DMS 273 treated with DMSO at 0.1 percent for 48 hours (cell line): ENCODE measurements at places on chromosomes 5 and 9.

DNA sequence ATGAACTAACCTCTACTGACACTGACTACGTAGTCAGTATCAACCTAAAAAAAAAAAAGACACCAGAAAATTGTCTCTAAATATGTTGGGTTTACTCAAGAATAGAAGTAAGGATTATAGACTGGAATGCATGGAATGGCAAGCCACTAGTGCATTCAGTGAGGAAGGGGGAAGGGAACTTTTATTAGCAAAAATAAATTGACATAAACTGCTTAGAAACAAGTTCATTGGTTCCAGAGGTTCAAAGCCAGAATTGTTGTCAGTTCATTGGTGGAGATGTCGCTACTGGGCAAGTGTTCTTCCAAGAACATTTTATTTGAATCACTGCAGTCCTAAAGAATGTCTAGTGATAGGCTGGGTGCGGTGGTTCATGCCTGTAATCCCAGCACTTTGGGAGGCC lies 26.1 kb upstream of the AOPEP start:
- no peak for DNase-seq

DNA sequence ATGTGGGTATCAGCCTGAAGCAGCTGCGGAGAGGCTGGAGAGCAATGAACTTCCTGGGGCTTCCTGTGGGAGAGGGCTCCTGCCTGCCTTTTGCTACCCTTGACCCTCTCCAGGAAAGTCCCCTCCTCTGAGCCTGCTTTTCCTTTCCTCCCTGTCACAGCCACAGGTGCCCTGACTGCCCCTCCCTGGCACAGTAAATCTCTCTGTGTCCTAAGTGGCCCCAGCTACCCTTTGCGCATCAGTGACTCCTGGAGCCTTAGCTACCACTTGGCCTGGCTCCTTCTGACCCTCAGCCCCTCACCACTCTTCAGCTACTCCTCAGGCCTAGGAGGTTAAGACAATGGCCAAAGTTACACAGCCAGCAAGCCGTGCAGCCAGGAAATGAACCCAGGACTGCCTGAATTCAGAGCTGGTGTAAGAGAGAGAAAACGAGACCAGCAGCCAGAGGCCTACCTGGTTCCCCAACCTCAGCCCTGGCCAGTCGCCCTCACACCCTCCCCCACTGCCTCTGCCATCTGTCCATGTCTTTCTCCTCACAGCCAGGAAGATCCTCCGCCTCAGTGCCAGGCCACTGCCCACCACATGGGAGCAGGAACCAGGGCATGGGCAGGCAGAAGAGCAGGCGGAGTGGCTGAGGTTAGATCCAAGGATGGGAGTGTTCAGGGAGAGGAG lies 18.6 kb downstream of the CNTFR start:
- peak; percentile 34 for DNase-seq

- no peak for DNase-seq
Observed at GRCh38 chr5:158641016-158641415, 458.7 kb downstream of the EBF1 start.

- DNase-seq, result no peak
Observed at GRCh38 chr5:124199893-124200292, 546.5 kb downstream of the ZNF608 start.

DNA sequence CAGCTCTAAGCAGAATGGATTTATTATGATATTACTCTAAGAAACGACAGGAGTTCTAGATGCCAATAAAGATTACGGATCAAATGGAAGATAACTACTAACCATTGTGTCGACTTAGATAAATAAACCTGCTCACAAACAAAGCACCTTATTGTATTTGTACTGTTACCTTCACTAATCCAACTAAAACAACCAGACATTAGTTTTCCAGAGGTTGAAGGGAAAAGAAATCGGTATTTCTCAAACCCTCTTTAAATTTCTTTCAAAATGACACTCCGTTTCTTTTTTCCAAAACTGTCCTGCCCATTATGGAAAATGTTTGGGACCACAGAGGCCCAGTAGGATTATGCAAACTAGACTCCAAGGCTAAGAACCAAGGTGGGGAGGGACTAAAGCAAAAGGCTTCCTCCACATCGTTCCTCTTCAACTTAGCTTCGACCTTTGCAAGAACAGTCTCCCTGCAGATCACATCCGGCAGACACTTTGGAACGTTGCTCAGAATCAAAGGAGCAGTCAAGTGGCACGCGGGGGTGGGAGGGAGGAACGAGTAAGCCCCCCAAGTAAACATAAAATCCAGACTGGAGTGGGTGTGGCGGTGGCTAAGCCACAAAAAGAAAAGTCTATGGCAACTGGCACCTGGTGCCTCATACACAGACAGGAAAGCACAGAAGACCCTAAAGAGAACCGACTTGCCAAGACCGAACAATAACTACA lies 2.7 kb downstream of the MLLT3 start:
- DNase-seq, result no peak

GRCh38 chr5:134887593-134888159 lies 13.5 kb downstream of the TXNDC15 start:
- no peak for DNase-seq
